Activated naive CD8-positive, alpha-beta T cell treated with anti-CD3 and anti-CD28 coated beads, Interleukin-2, amount 10 ng/mL, durations not matched to agents 7 days and 5 days (primary cell): ENCODE measurements at places on chromosomes 16 and 17. TPM values are rescaled to one million over a fixed set of nuclear protein-coding genes. Genes with fewer than 3 reads are reported as not detected.

TMEM88 gene
- 3.7 TPM for total RNA-seq

MT1E gene
- 36.4 TPM for total RNA-seq

CCL23 gene
- not detected for total RNA-seq

PROCA1 gene
- total RNA-seq = 12.1 TPM

P3H4 gene
- 3.7 TPM for total RNA-seq

RHBDL1 gene
- 1.1 TPM for total RNA-seq

PRCD gene
- total RNA-seq = 0.78 TPM

CCL2 gene
- total RNA-seq = 6.9 TPM

SEZ6 gene
- not detected for total RNA-seq

KRT25 gene
- total RNA-seq = not detected

LRRC46 gene
- 0.43 TPM for total RNA-seq

MT1M gene
- not detected for total RNA-seq

PPP1R27 gene
- not detected for total RNA-seq

CDK12 gene
- 86.6 TPM for total RNA-seq

ABCC12 gene
- total RNA-seq = not detected

HP gene
- not detected for total RNA-seq

CACNG1 gene
- total RNA-seq = not detected

P2RX5 gene
- total RNA-seq = 19.0 TPM

SCN4A gene
- not detected for total RNA-seq

GUCY2D gene
- total RNA-seq = not detected

KRTAP3-1 gene
- not detected for total RNA-seq

RAB11FIP3 gene
- 29.3 TPM for total RNA-seq

AOC2 gene
- 2.5 TPM for total RNA-seq

HSF4 gene
- 61.5 TPM for total RNA-seq

SLC38A10 gene
- 68.0 TPM for total RNA-seq

STX1B gene
- total RNA-seq = 3.5 TPM

NUDT16L1 gene
- 42.7 TPM for total RNA-seq

TERB1 gene
- not detected for total RNA-seq

PSMB3 gene
- total RNA-seq = 182 TPM

SEC14L5 gene
- total RNA-seq = 0.20 TPM

G6PC1 gene
- not detected for total RNA-seq

CBX4 gene
- total RNA-seq = 53.8 TPM

TBC1D3G gene
- total RNA-seq = not detected

TIMP2 gene
- 6.0 TPM for total RNA-seq

NUTF2 gene
- 88.4 TPM for total RNA-seq

KRTAP4-4 gene
- total RNA-seq = not detected

MYH8 gene
- not detected for total RNA-seq

NTN3 gene
- total RNA-seq = not detected

LPO gene
- total RNA-seq = not detected

C17orf50 gene
- not detected for total RNA-seq

SAMD14 gene
- 0.11 TPM for total RNA-seq

CCDC40 gene
- 1.4 TPM for total RNA-seq

ZNF385C gene
- 0.58 TPM for total RNA-seq

KRT31 gene
- not detected for total RNA-seq

NLRC3 gene
- 97.4 TPM for total RNA-seq

INO80E gene
- 118 TPM for total RNA-seq

ADORA2B gene
- 4.2 TPM for total RNA-seq

TPSG1 gene
- total RNA-seq = not detected

CAPNS2 gene
- total RNA-seq = not detected

SLX4 gene
- 16.9 TPM for total RNA-seq

PERCC1 gene
- 0.57 TPM for total RNA-seq

ANKFN1 gene
- total RNA-seq = not detected

DLX3 gene
- total RNA-seq = not detected

HOXB4 gene
- total RNA-seq = 6.4 TPM

ASGR2 gene
- not detected for total RNA-seq

SEPTIN1 gene
- total RNA-seq = 318 TPM
